ENCODE measurements at places on chromosomes 6 and 20.
A peak's percentile ranks its signal among the peaks of the same experiment; 100 is the strongest.

DNA sequence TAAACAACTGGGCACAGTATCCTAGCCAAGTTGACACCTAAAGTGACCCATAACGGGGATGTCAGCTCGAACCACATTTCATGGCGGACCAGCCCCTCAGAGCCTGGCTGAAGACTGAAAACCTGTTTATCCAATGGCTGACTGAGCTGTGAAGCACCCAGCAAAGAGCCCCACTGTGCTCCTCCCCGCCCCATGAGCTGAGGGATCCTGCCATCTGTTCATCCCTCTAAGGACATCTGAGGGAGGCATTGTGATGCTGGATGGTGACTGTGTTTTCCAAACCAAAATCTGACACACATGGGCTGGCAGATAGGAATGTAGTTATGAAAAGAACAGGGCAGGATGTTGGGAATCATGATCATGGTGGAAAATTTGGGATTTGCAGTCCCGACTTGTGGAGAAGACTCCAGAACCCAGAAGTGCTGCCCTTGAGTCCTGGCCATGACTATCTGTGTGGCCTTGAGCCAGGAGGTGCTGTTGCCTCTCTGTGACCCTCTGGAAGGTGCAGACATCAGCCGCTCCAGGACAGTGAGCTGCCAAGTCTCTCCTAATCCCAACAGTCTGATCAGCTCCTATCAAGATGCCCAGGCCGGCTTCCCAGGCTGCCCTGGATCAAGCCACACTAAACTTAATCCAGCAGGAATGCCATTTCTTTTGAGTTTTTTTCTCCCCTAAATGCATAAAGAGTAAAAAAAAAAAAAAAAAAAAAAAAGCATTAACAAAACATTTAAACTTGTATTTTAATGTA is 5.7 kb downstream of the EDN3 start:
- DNase-seq: no peak

DNA sequence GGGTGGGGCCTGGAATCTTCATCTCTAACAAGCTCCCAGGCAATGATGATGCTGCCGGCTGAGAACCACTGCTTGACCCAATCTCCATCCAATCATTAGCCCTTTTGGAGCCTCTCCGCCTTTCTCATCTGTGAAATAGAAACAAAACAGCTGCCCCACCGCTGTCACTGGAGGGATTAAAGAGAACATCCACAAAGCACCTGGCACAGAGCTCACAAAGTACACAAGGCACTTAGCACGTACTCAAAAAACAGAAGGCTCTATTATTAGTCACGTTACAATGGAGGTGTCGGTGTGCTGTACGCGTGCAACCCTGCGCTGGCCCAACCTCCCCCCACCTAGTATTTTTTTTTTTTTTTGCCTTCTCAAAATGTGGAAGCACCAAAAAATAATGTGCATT is 213.5 kb upstream of the ARID1B start:
- peak; percentile 99 for DNase-seq

DNA sequence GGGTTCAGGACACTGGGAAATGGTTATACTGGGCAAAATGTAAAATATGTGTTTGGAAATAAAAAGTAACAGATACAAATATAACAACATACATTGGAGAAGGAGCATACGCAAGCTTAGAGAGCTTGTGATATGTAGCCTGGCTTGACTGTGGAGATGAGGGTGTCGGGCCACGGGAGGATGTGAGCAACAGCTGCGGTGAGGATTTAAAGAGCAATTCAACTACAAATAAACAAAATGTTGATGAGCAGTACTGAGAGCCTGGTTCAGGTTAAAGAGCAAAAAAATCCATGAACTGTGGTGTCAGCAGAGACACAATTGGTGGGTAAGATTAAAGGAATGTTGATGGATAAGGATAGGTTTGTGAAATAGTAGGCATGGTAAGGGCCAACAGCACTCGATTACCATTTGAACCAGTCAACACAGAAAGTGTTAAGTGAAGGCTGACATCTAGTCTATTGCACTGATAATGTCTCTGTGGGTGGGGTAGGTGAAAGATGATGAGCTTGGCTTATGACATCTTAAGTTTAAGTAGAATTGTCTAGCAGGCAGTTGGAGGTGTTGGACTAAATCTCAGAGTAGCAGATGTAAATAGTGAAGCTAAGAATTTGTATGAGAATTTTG is 723.2 kb downstream of the EPM2A start:
- DNase-seq: no peak

DNA sequence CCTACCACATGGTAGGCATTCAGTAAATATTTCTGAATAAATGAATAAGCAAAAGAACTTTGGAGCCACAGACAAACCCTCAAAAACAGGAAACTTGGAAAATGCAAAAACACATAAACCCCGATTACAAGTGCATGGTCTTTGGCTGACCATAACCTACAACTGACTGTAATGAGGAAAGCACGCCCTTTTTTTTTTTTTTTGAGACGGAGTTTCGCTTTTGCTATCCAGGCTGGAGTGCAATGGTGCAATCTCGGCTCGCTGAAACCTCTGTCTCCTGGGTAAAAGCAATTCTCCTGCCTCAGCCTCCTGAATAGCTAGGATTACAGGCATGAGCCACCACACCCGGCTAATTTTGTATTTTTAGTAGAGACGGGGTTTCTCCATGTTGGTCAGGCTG is 11.9 kb upstream of the LATS1 start:
- DNase-seq: no peak

DNA sequence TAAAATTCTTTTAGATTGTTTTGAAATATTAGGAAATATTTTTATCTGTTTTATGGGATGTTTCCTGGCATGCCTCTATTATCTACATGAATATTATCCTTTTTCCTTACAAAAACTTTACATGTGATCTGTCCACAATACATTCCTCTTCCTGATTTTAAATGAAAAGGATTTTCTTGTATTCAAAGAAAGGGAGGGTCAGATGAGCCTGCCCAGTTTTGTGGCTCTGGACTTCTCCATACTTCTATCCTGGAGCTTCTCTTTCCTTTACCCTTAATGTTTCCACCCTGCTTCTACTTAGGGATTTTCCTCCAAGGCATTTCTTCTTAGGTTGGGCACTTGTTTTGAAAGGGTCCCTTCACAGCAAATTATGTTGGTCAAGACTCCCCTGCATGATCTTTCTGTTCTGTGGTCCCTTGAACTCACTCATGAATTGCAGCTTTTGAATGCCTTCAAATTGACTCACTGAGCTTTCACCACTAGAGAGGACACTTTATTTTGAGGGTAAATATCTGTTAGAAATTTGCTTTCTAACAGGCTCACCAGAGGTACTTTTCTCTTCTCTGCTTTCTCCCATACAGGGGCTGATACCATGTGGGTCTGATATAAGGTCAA is 104.9 kb downstream of the CENPW start:
- DNase-seq: no peak

Measured in NCI-H1105 treated with DMSO at 0.1 percent for 48 hours (cell line).